ENCODE measurements at places on chromosomes 12 and 14.

DNA sequence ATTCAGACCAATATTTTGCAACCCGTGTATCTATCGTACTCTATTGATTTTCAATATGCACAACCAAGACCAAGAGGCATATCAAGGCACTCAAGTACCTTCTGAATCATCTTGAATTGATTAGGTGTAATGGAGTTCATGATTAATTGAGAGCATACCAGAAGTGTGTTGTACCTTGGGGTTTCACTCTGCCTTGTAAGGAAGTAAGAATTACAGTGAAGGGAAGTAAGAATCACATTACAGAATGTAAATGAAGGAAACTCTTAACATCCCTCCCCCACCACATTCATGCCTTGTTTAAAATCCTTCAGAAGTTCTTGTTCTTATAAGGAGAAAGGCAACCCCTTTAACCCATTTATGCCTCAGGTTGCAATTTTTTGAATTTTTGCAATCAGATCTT lies 5.4 kb upstream of the MGAT4C start:
- DNase-seq: no peak

GRCh38 chr12:31736472-31736871 lies 7.7 kb upstream of the AMN1 start:
- no peak for DNase-seq

DNA sequence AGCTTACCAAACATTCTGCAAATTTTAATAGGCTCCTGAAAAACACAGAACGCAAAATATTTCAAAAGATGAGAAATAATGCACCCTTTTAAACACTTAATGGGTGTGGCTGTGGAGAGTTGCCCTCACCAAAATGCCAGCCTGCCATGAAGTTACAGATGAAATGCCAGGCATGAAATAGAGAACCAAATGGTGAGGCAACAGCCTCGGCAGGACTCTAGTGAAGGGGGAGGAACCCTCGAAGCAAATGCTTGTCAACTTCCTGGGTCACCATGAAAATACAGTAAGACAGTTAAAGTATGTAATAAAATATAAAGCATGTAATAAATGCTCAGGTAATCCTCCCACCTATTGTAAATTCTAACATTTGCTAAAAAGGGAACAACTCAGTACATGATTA lies 24.1 kb downstream of the DUSP16 start:
- no peak for DNase-seq

DNA sequence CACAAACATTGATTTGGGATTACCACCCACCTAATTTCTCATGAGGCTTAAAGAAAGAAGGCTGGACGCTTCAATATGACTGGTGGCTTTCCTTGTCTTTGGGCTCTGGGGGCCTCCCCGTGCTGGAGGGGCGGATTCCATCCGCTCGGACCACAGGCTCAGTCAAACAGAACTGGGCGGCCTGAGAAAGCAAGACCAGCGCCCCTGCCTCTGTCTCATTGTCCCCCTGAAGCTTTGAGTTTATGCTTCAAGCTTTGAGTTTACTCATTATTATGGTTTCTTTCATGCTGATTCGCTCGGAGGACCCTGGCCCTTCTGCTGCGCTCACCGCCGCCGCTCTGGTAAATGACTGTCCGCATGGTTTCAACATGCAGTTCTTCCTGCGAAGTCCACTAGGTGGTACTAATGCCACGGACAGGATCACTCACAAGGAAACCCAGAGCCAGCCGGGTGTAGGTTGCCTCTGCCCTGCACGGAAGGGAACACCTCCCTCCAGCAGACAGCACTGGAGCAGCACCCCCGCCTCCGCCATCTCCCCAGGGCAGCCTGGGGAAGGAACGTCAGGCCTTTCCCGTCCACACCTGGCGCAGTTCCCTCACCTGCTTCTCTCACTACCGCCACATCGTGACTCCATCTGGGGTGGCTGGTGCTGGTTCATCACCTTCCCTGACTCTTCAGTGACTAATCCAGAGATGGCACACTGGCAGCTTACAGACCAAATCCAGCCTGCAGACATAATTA lies 13.2 kb upstream of the TIGAR start:
- no peak for DNase-seq

- DNase-seq: no peak
Observed at GRCh38 chr12:6764011-6764828, 1.9 kb upstream of the PTMS start.

DNA sequence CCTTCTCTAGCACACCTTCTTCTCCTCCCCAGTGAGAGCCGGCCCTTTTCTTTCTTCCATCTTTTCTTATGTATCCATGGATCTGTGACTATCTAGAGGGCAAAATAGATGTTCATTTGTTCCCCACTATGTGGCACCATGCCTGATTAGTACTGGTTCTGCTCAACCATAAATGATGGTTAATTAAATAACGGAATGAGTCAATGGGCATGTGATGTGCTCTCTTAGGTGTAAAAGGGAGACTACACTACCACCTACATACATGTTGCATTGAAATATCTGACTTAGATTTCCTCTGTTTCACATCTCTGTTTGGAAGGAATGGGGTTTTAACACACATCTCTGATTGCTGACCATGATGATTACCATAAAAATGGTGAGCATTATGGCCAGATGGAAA lies 116.5 kb downstream of the BTG1 start:
- no peak for DNase-seq

GRCh38 chr12:113658006-113658655 lies 186.5 kb upstream of the LHX5 start:
- no peak for DNase-seq

- no peak for DNase-seq
Observed at GRCh38 chr12:64998371-64999147, 122.5 kb downstream of the WIF1 start.
